CD8-positive, alpha-beta T cell (primary cell): ENCODE measurements at places on chromosomes 3 and 15. TPM values are rescaled to one million over a fixed set of nuclear protein-coding genes. Genes with fewer than 3 reads are reported as not detected.

ERICH6 gene
- total RNA-seq = 0.52 TPM

PAQR9 gene
- total RNA-seq = not detected

KLHL6 gene
- 29.7 TPM for total RNA-seq

CHRM5 gene
- total RNA-seq = not detected

VGLL4 gene
- 13.8 TPM for total RNA-seq

CYP11A1 gene
- total RNA-seq = not detected

LTF gene
- not detected for total RNA-seq

PTX3 gene
- total RNA-seq = not detected

MUSTN1 gene
- 3.4 TPM for total RNA-seq

DAG1 gene
- 19.9 TPM for total RNA-seq

NPAP1 gene
- not detected for total RNA-seq

NKTR gene
- 190 TPM for total RNA-seq

RARB gene
- total RNA-seq = not detected

CHST13 gene
- not detected for total RNA-seq

CSPG5 gene
- total RNA-seq = 0.08 TPM

LRRIQ4 gene
- total RNA-seq = not detected

SLC15A2 gene
- 1.5 TPM for total RNA-seq

PLSCR5 gene
- not detected for total RNA-seq

CKMT1A gene
- not detected for total RNA-seq

DOCK3 gene
- total RNA-seq = 2.8 TPM

DAZL gene
- not detected for total RNA-seq

C3orf20 gene
- total RNA-seq = 0.27 TPM

ZIC4 gene
- not detected for total RNA-seq

EHD4 gene
- total RNA-seq = 40.5 TPM

MORC1 gene
- not detected for total RNA-seq

ARL6IP5 gene
- total RNA-seq = 44.8 TPM

DHX30 gene
- total RNA-seq = 83.4 TPM

ZNF660 gene
- total RNA-seq = 0.30 TPM

ZMYND10 gene
- total RNA-seq = 1.6 TPM

PTPN23 gene
- 39.2 TPM for total RNA-seq

RFTN1 gene
- 72.9 TPM for total RNA-seq

ACKR4 gene
- not detected for total RNA-seq
